Stimulated activated CD8-positive, alpha-beta memory T cell treated with anti-CD3 and anti-CD28 coated beads, Interleukin-15, amount 100 ng/mL, for 48 hours (primary cell): ENCODE measurements at places on chromosomes 3 and 15.

- no peak for DNase-seq
These were observed 17.1 kb upstream of the MRPS22 start for GRCh38 chr3:139326707-139327106.

- no peak for DNase-seq
These were observed 118.0 kb upstream of the C3orf80 start for GRCh38 chr3:160106905-160107861.

DNA sequence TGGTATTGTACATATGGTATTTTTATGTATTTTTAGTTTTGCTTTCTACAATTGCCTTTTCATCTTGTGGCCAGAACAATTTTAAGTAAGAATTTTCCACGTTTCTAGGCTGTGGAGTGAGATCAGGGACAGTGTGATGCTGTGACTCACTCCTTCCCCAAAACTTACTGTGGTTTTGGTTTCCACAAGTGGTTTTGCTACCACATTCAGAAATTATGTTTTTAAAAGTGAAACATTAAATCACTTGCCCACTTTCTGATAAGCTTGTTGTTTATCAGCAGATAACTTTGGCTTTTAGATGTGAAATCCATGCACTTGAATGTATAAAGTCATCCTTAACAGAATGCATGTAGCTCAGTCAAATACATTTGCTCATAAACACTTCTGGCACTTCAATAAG lies 192.2 kb upstream of the THRB start:
- no peak for DNase-seq

GRCh38 chr15:47929138-47929803 lies 191.5 kb upstream of the SLC24A5 start:
- DNase-seq = no peak

- no peak for DNase-seq
These were observed 304.5 kb downstream of the RBMS3 start for GRCh38 chr3:29585368-29585767.

GRCh38 chr3:108312656-108313055 lies 16.3 kb downstream of the HHLA2 start:
- DNase-seq = no peak

DNA sequence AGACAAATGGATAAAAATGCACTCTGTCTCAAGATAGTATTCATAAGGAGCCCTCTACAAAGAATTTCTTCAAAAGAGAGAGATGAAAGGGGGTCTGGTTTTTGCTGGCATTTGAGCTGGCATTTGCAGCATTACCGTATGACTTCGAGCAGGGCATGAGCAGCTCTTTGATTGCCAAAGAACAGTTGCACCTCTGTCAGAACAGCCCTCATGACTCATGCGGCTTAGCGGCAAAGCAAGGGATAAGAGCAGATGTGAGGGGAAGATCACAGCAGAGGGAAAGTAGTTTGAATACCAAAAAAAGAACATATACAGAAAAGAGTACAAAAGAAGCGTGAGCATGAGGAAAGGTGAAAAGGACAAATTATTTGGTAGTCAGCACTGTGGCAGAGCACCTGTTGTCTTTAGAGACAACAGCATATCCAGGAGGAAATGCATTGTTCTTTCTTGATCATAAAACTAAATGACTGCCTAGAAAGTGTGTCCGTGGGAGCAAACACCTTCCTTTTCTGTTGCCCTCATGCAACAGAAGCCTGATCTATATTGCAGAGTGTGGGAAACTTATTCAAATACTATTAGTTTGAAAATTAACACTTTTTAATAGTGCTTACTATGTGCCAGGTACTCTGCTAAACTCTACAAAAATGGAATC lies 80.5 kb upstream of the SLC24A5 start:
- DNase-seq = no peak

DNA sequence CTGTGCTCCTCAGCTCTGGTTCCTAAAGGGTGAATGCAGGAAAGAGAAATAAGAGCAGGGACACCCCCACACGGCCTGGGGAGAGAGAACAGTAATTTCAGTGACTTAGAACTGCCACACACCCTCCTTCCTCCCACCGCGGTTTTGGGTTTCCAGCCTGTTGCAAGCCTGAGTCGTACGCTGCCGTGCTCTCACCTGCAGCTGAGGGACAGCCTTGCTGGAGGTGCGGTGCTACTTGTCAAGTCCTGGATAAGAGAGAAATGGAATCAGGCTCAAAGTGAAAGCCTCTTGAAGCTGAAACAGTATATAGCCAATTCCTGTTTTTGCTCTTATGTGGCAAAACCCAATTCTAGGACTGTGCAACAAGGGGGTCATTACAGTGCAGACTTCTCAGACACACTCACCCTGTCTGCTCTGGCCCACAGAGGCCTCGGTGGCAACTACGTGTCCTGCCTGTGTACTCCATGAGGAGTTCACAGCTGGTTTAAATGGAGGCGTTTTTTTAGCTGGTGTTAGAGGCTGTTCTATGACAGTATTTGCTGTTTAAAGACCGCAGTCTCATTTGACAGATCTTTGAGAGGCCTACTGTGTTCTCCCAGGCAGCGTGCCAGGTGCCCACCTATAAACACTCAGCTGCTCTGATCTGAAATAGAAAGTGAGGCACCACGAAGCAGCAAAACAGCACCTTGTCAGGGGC lies 42.9 kb downstream of the TBC1D2B start:
- peak; percentile 79 for DNase-seq
